ENCODE measurements at places on chromosomes 16 and 17.

DNA sequence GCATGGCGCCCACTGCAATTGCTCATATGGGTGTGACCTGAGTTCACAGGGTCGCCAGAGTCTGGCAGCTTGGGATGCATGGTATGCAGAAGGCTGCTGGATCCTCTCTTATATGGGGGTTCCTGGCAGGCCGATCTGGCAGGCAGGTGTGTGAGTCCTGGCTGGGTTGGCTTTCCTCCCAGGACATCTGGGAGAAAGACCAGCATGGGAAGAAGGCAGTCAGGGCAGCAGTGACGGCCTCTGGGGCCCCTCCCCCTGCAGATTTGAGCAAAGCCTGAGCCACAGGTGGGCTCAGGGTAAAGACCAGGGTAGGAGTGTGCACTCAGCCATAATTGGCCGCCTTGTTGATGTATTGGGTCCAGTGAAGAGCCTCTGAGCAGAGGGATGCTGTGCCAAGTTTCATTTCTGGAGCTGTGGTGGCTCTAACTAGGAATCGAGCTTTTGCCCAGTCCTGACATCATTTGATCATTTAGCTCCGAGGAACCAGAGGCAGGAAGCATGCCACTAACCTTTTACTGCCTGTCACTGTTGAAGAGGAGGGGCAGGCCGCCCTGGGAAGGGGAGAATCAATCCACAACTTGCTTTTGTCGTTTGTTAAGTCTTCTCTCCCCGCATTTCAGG lies 174.3 kb downstream of the CCDC182 start:
- DNase-seq, result no peak

DNA sequence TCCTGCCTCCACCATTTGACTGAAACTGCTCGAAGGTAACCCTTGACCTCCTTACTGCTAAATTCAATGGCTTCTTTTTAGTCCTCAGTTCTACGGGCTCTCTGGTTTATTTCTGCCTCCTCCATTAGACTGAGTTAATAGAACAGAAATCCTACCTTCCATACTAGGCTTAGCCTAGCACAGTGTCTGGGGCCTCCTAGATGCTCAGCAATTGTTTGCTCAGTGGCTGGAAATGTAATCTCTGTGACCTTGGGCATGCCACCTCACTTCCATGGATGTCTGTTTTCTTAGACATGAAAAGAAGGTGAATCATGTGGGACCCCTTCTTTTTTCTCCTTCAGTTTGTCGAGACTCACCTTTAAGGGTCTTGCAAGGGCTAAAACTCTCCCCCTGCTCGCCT lies 19.7 kb downstream of the NXPH3 start:
- no peak for DNase-seq

DNA sequence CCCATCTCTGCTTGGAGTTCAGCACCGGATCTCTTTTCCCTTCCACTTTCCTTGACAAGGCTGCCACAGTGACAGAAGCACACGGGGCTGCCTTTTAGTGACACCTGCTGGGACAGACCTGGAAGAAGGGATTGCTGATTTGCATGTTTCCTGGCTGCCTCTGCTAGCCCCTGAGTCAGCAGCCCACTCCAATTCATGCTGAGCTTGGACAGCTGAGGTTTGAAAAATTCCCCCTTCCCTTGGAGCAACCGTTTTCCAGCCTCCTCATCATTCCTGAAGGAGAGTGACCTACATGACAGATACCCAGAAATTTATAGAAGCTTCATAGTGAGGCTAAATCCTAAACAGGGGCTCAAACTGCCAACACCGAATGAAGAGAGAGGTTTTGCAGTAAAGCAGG lies 18.8 kb upstream of the RBL2 start:
- DNase-seq, result no peak

- DNase-seq, result no peak
Measured at GRCh38 chr16:18839555-18839954, 38.2 kb upstream of the ARL6IP1 start.

- DNase-seq, result no peak
Measured at GRCh38 chr16:73032541-73033270, 15.2 kb downstream of the ZFHX3 start.

GRCh38 chr17:42342242-42343008 lies 45.8 kb downstream of the STAT3 start:
- DNase-seq, result peak; percentile 84

- no peak for DNase-seq
Measured at GRCh38 chr17:71926746-71927398, 193.9 kb upstream of the SOX9 start.

DNA sequence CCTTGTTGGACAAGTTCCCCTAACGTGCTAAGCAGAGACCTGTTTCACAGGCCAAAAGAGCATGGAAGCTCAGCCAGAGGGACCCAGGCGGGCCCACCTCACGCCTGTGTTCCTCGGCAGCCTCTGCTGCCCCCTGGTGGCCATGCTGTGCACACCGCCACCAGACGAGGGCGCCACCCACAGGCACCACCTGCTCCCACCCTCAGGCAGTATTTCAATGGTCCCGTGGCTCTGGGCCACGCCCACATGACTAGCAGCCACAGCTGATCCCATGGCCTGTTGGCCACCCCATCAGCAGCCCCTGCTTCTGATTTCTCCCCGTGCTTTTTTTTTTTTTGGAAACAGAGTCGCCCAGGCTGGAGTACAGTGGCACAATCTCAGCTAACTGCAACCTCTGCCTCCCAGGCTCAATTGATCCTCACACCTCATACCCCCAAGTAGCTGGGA lies 18.9 kb downstream of the MPG start:
- DNase-seq, result peak; percentile 94

DNA sequence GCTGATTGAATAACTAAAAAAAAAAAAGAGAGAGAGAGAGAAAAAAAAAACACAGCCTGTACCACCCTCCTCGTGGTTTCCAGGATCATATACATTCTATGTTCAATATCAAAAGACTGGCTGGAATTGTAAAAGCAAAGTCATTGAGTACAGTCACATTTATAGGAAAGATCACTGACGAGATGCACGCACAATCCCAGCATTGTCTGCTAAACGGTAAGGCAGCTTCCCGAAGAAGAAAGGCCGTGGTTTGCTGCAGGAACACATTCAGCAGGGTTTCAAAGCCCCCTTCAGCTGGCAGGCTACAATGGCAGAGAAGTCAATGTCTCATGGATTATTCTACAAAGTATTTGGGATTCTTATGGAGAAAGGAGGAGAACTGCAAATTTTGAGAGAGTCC lies 9.3 kb downstream of the NQO1 start:
- DNase-seq, result no peak

DNA sequence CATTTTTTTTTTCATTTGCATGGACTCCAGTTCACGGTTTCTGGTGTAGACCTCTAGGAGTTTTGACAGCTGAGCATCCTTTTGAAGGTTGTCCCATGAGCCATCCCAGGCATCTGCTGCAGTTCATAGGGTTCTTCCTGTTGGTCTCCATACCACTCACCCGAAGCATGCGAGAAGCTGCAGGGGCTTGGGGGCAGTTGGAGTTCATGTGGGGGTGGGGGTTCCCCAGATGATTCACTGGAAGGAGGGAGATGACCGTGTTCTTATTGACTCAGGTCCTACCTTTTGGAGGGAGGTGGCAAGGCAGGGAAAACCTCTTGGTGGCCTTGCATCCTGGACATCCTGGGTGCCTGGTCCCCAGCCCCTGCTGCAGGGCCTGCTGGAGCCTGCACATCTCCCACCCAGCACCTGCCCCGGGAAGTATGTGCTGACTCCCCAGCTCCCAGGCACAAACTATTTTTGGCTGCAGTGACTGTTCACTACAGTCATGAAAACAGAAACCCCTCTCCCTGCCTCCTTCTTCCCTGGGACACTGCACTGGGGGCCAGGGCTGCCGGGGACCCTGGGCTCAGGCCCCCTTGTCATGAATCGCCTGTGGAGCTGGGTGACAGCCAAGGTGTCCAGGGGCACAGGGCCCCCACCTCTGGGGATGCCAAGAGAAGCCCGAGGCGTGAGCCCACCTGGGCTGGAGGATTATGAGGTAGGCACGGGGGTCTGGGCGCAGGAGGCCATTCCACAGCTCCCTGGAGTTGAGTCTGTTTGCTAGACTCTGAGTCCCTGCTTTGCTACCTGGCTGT lies 64.9 kb upstream of the LGALS9 start:
- peak; percentile 77 for DNase-seq

- DNase-seq, result no peak
Measured at GRCh38 chr16:4692460-4693295, 684 bp upstream of the NUDT16L1 start.

Data from activated T-cell treated with anti-CD3 and anti-CD28 coated beads, Interleukin-2, amount 50 U/mL, for 72 hours (primary cell).